ENCODE measurements at places on chromosomes 11 and 22.
A peak's percentile ranks its signal among the peaks of the same experiment; 100 is the strongest.

- peak; percentile 68 for DNase-seq
These were observed 2.9 kb upstream of the ADAMTS8 start for GRCh38 chr11:130431331-130431773.

GRCh38 chr11:103274025-103274424 is 164.8 kb downstream of the DYNC2H1 start:
- DNase-seq: no peak

DNA sequence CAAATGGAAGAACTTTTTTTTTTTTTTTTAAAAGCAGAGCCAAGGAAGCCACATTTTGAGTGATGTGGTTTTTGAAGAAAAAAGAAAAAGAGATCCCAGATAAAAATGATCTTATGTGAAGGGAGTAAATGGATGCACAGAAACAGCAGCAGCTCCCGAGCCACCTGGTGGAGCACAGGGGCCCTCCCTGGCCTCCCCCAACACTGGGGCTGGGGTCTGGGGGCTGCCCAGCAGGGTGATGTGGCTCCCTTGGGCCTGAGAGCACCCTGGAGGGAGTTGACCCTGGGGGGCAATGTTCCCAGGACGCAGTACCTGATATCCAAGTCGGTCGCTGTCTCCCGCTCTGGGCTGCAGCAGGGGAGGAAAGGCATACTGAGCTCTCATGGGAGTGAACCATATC is 26.5 kb upstream of the KCNJ11 start:
- no peak for DNase-seq

- no peak for DNase-seq
These were observed 13.4 kb downstream of the ZP1 start for GRCh38 chr11:60880643-60881282.

- DNase-seq: no peak
These were observed 51.5 kb downstream of the INSC start for GRCh38 chr11:15166204-15166603.

- DNase-seq: no peak
These were observed 40.2 kb downstream of the MCM5 start for GRCh38 chr22:35440129-35440528.

GRCh38 chr11:114290503-114291235 is 5.5 kb upstream of the NNMT start:
- DNase-seq: no peak

- DNase-seq: peak; percentile 28
These were observed at the start of gene ZC3H12C for GRCh38 chr11:110092515-110093406. TSS of gene ZC3H12C (plus strand) at chr11:110093392. CDS start at chr11:110093412, 20 bp downstream.

DNA sequence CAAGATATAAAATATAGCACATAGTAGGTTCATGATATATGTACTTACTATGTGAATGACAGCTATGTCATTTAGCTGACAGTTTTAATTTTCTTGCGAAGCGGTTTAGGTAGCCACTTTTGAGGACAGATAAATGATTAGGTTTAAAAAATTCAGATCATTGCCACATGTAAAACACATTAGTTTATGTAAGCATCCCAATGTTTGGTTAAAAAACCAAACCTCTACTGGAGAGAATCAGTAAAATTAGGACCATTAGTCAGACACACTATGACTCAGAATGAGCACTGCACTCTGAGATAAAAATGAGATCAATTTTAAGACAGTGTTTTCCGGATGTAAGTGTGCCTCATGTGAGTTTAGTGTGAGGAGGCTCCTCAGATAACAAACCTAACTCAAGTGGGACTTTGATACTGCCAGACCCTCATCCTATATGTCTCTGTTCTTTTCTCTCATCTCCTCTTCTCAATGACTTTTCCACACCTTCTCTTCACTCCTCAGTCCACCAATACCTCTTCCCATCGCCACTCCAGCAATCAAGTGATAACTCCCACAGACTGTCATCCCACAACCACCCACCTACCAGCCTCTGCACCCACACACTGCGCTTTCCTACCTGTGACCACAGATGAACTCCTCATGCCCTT is 6.8 kb upstream of the OR2AT4 start:
- DNase-seq: no peak

DNA sequence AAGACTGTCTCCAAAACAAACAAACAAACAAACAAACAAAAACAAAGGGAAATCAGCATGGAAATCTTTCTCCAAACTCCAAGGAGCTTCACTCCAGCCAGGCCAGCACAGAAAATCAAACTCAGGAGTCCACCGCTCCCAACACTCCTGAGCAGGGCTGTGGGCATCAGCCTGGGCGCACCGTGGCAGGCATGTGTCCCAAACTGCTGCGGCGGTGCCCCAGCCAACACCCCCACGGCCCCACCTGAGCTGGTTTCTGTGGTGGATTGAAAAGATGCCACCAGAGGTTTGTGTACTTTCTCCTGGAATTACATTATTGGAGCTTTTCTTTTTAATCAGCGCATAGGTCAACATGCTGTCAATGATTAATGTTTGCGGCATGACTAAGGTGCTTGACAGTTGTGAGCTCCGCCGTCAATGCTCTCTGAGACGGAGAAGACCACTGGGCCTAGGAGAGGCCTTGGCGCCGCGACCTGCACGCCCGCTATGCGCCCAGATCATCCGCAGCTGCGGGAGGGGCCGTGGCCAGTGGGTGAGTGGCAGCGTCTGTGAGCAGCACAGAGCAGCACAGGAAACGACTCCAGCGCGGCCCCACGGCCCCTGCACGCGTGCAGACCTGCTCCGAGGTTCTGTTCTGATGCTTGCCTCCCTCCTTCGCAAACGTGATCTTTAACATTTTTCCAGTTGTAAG is 18.1 kb downstream of the DRD4 start:
- no peak for DNase-seq
